ENCODE measurements at places on chromosomes 7 and 10.

GRCh38 chr10:116960066-116960776 is 44.8 kb downstream of the SHTN1 start:
- DNase-seq: no peak

- no peak for DNase-seq
Observed at GRCh38 chr10:104563548-104563947, 77.5 kb upstream of the SORCS3 start.

GRCh38 chr10:129949891-129950291 is 14.2 kb downstream of the EBF3 start:
- DNase-seq: no peak

GRCh38 chr10:105759669-105760068 is 1118.6 kb downstream of the SORCS3 start:
- DNase-seq: no peak

DNA sequence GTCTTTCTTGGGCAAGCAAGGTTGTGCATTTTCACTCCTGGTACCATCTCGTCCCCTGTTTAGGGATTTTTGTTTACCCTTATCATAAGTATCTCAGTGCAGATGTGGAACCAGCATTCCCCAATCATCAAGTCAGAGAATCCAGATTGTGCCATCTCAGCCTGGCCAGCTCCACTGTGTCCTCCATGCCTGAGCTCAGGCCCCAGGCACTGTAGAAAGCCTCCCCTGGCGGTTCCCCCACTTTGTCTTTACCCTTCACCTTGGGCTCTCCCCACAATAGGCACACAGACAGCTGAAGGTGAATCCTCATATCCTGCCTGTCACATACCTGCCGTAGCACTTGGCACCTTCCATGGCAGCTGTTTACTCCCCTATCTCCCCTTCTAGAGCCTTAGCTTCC is 264.7 kb upstream of the NFE2L3 start:
- no peak for DNase-seq

DNA sequence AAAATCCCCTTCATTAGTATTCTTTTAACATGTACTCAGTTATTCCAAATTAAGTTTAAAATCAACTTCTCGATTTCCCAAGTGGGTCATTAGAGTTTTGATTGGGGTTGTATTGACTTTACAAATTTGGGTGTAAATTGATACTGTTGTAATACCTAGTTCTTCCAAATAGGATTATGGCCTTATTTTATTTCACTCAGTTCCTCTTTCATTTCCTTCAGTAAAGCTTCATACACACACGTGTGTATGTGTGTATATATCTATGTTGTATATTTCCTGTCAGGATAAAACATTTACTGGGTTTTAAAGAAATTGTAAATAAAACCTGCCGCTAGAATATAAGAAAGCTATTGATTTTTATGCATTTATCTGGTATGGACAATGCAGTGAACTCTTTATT is 15.9 kb downstream of the YME1L1 start:
- no peak for DNase-seq

DNA sequence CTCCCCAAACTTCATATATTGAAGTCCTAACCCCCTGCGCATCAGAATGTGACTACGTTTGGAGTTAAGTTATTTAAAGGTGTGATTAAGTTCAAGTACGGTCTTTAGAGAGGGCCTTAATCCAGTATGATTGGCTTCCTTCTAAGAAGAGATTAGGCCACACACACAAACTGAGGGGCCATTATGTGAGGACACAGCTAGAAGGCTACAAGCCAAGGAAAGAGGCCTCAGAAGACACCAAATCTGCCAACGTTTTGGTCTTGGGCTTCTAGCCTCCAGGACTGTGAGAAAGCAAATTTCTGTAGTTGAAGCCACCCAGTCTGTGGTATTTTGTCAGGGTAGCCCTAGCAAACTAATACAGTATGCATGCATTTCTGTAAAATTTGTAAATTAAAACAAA is 41.7 kb downstream of the REEP3 start:
- no peak for DNase-seq

DNA sequence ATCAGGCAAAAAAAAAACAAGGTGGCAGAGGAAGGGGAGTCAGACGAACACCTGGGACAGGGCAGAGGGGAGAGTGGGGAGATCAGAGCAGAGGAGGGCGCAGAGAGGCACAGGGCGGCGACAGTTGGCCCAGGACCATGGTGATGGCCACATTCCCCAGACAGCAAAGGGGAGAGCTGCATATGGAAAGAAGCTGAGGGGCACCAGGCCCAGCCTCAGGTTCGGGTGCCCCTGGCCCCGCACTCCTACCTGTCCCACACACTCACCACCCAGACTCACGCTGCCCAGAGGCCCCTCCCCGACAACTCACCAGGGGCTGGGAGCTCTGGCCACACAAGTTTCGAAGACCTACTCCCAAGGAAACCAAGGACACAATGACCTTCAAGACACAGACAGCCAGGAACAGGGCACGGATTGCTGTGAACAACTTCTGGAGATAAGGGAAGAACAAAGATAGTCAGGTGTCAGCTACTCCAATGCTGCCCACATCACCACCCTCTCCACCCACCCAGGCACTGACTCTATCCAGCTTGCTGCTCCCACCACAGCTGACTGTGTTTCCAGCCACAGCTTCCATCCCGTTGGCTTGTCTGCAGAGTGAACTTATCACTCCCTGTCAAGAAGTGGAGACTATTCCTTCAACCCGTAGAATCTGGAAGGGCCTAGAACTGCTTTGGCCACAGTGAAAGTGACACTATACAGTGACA is 8.3 kb downstream of the TMEM176B start:
- no peak for DNase-seq

DNA sequence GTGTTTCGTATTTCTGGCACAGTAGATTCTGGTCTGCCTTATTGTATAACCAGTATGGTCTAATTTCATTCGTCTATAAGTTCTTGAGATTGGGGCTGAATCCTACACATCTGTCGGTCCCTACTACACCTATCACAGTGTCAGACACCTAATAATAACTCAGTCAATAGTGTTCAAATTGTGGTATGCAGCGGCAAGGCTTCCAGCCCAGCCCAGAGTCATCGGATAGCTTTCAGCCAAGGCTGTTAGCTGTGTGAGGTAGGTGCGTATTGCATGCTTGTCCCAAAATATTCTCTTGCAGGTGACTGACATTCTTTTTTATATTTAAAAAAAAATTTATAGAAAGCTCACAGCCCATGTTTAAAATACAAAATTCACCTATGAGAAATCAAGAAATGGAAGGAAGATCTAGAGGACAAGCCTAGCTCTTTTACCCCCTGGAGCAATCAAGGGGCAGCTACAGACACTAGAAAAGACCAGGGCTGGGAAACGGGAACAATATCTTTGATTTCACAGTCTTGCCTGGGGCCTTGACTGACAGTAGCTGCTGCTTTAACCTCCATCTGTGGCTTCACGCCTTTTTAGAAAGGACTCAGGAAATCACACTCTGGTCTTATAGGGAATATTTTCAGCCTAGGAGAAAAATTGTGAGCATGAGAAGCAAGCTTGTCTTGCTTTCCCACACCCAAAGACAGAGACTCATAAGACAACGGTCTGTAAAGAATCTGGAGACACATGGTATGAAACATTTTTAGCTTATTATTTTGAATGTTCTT is 9.5 kb upstream of the ASB4 start:
- no peak for DNase-seq

DNA sequence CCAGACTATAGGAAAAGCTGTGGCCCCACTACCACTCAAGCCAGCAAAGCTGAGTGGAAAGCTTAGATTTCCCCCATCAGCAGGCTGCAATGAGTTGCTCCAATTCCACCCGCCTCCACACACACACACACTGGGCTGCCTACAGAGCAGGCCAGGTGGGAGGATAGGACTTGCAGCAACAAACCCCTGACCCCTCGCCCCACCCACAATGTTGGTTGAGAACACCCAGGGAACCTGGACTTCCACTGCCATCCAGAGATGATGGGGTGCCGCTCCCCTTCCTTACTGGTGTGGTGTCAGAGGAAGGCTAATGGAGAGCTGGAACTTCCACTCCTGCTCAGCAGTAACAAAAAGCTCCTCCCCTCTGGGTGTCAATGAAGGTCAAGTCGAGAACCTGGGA is 16.8 kb upstream of the PLEKHA1 start:
- no peak for DNase-seq

DNA sequence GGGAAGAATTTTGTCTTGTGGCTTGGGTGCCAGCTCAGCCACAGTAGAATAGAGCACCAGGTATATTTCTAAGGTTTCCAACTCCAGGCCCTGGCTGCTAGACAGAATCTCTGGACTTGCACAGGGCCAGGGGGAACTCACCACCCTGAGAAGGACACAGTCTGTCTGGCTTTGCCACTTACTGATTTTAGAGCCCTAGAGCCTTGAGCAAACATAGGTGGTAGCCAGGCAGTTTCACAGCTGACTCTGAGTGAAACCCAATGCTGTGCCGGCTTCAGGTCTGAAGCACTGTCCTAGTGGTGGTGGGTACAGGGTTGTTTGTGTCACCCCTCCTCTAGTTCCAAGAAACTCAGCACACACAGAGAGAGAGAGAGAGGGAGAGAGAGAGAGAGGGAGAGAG is 81.6 kb downstream of the TES start:
- no peak for DNase-seq

- DNase-seq: no peak
Observed at GRCh38 chr7:39249635-39250152, 272.0 kb downstream of the POU6F2 start.

DNA sequence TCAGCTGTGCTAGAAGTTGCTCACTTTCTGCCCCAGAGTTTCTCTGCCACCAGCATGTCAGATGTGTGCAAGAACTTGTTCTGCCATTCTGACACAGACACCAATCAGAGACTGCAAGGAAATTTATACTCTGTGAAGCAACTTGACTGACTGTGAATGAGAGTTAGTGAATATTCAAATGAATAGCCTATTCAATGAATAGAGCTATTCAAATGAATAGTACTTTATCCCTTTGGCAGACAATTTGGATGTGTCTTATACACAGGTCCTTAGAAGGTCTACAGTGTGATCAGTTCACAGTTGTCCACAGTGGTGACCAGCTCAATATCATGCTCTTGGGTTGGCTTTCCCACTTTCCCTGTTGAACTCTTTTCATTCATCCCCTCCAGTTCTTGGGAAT is 138.1 kb downstream of the MACC1 start:
- no peak for DNase-seq

All from fibroblast of skin of left quadriceps (primary cell).